ENCODE measurements at places on chromosomes 11 and 22.

DNA sequence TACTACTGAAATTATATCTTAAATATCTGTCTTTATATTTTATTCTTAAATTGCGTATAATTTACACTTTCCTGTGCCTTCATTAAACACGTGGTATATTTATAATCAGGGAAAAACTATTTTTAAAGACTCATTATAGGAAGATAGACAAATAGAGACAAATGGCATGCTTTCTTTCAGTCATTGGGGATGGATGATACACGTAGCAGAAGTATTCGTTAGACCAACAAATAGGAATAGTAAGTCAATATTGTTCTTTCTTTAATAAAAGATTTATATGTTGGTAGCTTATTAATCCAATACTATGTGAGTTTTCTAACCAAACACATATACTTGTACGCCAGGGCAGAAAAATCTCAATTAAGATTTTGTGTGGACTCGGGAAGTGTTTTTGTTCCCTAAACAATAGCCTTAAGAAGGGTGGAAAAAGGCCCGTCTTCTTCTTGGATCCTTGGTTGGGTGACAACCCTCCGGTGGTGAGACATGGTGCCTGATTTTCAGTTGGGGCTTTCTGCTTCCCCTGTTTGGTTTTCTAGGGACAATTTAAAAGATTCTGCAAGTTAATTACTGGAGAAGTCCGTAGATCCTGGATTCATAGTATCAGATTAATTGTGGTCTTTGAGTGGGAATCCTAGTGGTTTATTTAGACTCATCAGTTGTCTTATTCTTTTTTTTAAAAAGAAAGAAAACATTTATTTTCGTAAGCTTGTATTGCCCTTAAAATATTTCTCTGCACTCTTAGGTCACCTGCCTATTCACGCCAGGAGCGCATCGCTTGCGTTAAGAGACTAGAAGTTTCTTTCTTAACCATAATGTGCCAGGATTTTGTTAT lies 83.5 kb upstream of the WNT7B start:
- no peak for DNase-seq

DNA sequence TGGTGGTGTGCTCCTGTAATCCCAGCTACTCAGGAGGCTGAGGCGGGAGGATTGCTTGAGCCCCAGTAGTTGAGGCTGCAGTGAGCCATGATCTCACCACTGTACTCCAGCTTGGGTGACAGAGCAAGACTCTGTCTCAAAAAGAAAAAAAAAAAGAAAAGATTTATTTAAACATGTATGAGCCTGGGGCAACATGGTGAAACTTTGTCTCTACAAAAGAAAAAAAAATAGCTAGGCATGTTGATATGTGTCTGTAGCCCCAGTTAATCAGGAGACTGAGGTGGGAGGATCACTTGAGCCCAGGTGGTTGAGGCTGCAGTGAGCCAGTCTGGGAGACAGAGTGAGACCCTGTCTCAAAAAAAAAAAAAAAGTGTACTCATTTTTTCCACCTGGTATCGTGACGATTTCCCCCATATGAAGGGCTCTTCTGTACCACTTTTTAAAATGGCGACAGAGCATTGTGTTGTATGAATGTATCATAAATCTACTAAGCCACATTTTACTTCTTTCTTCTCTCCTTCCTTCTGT lies 16.4 kb upstream of the KCTD14 start:
- no peak for DNase-seq

DNA sequence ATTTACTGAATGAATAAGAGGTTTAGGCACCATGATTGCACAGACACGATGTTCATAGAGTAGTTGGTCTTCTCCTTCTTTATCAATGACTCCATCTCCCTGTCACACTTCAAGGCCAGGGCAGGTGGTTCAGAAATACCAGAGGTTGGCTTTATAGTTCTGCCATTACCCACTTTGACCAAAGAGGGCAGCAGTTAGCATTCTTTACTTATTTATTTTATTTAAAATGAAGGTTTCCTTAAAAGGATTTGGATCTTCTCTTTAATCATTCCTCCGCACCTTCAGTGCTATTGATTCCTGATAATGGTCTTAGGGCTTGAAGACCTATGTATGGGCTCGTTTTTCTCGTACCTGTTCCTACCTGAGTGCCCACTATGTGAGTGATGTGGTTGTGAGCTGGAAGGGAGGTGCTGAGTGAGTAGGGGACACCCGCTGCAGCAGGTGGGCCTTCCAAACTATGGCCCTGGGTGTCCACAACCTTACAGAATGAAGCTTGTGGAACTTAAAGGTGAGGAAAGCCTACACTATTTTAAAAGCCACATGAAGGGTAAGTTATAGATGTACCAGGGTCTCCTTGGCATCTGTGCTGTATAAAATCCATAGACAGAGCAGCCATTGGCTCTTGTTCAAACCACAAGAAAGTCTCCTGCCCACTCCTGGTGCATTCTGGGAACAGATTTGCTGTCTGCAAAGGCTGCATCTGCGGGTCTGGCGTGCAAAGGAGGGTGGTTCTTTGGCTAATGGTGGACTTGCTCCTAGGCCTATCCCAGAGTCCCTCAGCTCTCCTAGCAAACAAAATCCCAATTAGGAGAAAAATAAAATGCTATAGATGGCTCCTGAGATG lies 35.0 kb downstream of the TIMP3 start:
- no peak for DNase-seq

- DNase-seq, result no peak
Observed at GRCh38 chr11:45161252-45162063, 15.0 kb downstream of the PRDM11 start.

DNA sequence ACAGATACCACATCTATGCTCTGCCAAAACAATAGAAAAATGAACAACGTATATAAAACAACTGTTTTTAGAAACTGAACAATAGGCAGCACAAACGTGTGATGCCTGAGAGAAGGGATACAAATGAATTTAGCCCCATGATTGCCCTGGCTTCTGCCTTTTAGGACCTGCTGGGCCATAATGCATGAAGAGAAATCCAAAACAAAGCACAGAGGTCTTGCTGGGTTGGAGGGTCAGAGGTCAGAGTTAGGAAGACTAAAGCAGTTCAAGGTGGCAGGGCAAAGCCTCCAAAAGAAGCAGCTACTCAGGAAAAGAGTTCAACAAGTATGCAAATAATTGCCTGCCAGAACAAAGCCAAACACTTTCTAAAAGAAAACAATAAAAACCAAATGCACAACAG lies 138.5 kb downstream of the TTC28 start:
- no peak for DNase-seq

- no peak for DNase-seq
Observed at GRCh38 chr22:20404881-20405280, 10.9 kb downstream of the ZNF74 start.

DNA sequence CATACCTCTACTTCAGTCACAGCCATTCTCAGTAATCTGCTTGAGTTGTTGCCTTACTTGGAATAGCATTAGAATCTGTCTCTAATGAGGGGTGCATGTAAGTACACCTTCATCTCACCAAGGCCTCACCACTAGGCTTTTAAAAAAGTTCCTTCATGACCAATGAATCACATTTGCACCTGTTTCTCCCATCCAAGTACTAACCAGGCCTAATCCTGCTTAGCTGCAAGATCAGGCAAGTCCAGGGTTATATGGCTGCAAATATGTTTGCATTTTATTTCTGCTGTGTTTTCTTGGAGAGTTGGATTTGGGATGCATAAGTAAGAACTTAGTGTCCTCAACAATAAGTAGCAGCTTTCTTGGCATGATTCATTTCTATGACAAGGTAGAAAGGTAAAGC lies 66.9 kb downstream of the BBOX1 start:
- no peak for DNase-seq

DNA sequence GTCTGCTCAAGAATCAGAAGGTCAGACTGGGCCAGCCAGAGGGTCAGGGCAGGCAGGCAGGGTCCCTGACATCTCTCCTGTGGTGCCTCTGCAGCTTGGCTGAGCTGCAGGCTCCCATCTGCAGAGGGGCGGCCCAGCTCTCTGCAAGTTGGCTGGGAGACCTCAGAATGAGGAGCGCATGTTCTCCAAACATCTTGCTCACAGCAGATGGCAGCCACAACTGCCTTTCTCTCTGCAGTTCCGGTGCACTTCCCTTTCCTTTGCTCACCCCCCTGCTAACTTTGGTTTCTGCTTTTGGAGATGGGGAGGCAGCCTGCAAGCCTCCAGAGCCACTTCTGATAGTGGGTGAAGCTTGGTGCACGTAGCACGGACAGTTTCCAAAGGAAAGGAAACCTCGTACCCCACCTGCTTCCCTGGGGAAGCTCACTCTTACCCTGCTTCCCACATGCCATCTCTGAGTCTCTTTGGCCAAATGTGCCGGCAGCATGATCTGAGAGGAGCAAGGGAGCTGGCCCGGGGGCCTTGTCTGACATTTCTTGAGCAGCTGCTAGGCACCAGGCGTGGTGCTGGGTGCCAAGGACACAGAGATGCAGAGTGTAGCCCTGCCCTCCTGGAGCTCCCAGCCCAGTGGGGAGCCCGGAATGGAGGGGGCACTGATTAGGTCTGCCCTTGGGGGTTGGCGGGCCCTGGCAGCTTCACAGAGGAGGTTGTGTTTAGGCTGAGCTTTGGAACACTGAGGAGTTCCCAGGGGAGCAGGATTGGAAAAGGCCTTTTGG lies 18.2 kb downstream of the DAGLA start:
- DNase-seq, result no peak

GRCh38 chr11:119567688-119568582 lies 145.0 kb upstream of the THY1 start:
- no peak for DNase-seq

DNA sequence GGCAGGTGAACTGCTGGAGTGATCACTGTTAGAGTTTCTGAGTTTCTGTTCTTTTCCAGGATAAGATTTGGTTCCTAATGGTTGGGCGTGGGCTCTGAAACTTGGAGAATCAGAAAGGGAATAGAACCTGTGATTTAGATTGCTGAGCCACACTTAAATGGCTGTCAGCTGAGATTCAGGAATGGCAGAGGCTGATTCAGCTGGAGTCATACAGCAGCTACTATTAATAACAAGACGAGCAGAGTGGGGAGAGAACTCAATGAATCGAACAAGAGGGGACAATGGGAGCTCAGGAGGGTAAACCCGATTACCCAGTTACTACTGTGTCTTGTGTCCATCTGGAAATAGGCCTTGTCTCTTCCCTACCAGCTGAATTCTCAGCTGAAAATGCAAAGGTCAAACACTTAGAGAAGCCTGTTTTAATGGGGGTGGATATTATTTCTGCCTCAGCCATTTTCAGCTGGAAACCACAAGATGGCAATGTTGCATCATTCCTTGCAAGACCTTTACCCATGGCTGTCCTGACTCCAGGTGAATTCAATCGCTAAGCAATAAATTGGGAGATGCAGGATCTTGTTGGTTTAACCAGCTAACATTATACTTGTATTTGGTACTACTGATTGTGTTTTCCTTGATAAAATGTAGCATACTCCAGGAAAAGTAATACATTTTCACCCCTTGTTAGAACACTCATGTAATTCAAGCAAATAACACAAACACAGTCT lies 104.5 kb upstream of the RAG2 start:
- DNase-seq, result no peak

DNA sequence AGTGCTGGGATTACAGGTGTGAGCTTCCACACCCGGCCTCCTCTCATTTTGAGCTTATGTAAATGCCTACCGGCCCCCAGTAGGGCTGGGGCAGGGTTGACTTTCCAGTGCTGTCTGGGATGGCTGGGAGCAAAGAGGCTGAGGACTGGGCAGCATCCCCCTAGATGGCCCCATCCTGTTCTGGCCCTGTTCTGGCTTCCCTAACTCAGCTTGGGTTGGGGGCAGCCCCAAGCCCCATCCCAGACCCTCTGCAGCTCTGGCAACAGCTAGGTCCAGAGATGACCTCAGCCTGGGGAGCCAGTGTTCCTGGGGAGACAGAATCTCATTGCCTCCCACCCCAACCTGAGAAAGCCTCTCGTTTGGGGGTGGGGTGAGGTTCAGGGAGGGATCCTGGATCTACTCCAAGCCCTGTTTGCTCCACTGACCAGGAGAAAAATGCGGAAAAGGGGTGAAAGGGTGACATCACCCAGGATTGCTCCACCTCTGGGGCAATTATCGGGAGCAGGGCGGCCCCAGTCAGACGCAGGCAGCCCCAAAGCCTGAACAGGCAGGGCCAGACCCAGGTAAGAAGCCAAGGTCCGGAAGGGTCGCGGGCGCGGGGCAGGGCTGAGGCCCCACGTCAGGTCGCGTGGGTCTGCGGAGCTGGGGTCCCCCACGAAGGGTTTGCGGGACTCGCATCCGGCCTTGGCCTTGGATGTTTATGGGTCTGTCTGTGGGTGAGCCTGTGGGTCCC lies at the start of gene PNPLA2:
PNPLA2 (plus strand) TSS at position 519 of the 733 bp plus-strand sequence. CDS start 805 bp downstream, outside the sequence.
- DNase-seq, result no peak

DNA sequence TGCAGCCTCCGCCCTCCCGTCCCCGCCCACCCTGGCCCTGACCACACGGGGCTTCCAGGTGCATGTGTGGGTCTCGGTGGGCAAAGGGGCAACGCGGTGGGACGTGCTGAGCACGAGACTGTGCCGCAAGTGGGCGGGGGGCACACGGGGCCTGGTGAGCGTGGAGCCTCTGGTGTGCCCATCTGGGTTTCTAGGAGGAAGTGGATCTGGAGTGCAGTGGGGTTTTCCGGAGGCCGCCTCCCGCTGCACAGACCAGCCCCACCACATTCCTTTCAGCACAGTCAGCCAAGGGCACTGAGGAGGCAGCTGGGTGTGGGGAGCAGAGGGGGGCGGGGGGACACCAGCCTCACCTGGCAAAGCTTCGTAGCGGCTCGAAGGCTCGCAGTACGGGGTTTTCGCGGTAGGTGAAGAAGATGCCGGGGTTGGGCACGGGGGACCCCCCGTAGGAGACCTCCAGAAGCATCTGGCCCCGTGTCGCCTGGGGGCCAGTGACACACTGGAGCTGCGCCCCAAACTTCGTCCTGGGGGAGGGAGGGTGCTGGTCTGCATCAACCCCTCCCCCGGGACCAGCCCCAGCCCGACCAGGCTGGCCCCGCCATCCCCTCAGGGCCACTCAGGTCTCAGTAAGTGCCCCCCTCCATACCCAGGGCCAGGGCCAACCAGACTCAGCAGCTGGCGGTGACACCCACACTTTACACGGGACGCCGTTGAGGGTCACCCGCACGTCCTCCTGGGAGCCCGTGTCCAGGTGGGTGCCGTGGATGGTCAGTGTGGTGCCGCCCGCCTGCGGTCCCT lies 12.4 kb upstream of the MAPK11 start:
- DNase-seq, result no peak

- no peak for DNase-seq
Observed at GRCh38 chr11:80261776-80262175, 820.9 kb upstream of the TENM4 start.

GRCh38 chr11:67413266-67413849 lies 2.1 kb upstream of the CARNS1 start:
- DNase-seq, result no peak

DNA sequence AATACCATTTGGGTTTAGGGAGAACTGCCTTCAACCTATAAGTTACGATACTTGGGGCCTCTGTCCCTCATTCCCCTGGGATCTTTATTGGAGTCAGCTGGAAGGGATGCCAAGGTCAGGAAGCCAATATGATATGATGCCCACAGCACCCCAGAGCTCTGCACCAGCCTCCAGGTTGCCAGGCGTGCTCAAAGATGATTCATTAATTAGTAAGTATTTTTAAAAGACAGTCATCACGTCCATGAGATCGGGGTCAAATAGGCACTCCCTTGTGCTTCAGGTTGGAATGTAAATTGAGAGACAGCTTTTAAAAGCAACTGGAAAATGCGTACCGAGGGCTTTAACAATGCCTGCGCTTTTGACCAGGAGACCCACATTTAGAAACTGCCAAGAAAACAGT lies 57.0 kb upstream of the CD5 start:
- no peak for DNase-seq
